Activated CD4-positive, alpha-beta T cell treated with anti-CD3 and anti-CD28 coated beads, Interleukin-2, amount 50 U/mL, for 24 hours (primary cell): ENCODE measurements at places on chromosomes 16 and 17.

DNA sequence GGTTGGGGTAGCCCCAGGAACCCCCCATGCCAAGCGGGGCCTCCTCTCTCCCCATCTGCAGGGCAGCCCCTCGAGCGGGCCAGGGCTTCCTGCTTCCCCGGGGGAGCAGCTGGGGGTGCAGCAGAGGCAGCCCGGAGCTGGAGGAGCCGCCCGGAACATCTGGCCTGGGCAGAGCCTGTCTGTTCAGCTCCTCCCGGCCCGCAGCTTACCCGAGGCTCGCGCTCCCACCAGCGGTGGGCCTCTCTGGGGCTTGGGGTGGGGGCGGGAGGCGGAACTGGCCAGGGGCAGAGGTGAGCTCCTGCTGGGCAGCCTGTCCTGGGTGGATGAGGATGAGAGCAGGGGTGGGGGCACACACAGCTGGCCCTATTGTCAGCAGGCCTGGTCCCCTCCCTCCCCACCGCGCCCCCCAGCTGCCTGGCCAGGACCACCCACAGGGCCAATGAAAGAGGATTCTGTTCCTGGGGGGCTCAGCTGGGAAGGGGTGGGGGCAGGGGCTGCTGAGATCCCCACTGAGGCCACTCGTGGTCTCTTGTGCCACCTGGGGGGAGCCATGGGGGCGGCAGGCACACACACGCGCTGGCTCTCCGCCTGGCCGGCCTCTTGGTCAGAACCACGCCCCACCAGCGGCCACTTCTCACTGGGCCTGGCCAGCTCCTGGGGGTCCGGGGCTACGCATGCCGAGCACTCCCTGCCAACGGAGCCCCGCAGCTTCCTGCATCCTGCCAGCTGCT lies 34.7 kb downstream of the BAHCC1 start:
- no peak for DNase-seq

DNA sequence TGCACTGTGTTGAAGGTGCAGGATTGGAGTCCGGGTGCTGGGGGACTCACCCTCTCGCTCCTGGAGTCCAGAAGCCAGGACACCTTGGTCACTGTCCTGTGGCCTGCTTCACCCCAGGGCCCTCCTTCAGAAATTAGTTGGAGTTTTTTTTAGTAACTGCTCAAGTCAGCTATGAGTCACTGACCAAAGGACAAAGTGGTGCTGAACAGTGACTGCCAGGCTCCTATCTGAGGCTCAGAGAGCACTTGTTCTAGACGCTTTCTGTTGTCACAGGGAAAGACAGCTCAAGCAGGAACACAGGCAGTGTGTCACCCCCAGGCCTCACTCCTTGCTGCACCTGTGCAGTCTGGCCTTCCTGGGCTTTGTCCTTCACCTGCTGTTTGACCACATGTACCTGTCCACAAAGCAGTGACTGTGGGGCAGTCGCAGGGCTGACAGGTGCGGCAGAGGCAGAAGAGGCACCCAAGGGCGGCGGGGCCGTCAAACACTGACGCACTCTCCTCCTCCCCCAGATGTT lies 4.1 kb upstream of the FAAP100 start:
- no peak for DNase-seq

GRCh38 chr16:30416624-30417528 lies 9.5 kb downstream of the ZNF771 start:
- no peak for DNase-seq

- DNase-seq = no peak
Observed at GRCh38 chr17:42294469-42295398, 6.4 kb downstream of the STAT5A start.

- peak; percentile 58 for DNase-seq
Observed at GRCh38 chr17:6473128-6473767, 29.0 kb downstream of the PIMREG start.

DNA sequence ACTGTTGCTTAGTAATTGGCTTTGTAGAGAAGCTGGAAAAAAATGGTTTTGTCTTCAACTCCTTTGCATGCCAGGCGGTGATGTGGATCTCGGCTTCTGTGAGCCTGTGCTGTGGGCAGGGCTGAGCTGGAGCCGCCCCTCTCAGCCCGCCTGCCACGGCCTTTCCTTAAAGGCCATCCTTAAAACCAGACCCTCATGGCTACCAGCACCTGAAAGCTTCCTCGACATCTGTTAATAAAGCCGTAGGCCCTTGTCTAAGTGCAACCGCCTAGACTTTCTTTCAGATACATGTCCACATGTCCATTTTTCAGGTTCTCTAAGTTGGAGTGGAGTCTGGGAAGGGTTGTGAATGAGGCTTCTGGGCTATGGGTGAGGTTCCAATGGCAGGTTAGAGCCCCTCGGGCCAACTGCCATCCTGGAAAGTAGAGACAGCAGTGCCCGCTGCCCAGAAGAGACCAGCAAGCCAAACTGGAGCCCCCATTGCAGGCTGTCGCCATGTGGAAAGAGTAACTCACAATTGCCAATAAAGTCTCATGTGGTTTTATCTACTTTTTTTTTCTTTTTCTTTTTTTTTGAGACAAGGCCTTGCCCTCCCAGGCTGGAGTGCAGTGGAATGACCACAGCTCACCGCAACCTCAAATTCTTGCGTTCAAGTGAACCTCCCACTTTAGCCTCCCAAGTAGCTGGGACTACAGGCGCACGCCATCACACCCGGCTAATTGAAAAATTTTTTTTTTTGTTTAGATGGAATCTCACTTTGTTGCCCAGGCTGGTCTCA lies 6.2 kb upstream of the TMEM235 start:
- DNase-seq = no peak

DNA sequence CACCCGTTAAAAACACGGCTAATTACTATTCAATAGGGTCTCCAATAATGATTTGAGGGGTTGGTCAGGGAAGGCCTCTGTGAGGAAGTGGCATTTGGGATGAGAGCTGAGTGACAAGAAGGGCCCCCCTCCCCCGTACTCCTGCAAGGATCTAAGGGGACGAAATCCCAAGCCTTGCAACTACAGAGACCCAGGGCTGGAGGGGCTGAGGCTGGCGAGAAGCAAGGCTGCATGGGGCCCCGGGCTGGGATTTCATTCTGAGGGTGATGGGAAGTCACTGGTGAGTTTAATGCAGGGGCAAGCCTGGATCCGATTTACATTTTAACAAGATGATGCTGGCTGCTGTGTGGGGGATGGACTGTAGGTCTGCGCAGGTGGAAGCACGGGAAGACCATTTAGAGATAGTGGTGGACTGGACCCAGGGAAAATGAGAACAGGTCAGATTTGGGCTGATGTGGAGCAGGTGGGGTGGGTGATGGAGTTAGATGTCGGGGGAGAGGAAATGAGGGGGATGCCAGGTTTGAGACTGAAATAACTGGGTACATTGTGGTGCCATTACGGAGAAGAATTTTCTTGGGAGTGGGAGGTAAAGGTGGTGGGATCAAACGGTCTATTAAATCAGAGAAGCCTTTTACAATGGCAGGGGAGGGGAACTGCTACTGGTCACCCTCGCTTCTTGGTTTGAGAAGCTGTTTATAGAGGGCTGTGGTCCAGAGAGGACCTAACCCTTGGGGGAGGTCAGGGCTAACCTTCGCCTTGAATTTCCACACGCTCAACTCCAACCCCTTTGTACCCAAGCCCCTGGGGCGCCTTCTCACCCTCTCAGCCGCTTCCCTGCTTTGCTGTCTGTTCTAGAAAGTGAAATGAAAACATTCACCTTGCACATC lies 932 bp upstream of the MYBBP1A start:
- no peak for DNase-seq

DNA sequence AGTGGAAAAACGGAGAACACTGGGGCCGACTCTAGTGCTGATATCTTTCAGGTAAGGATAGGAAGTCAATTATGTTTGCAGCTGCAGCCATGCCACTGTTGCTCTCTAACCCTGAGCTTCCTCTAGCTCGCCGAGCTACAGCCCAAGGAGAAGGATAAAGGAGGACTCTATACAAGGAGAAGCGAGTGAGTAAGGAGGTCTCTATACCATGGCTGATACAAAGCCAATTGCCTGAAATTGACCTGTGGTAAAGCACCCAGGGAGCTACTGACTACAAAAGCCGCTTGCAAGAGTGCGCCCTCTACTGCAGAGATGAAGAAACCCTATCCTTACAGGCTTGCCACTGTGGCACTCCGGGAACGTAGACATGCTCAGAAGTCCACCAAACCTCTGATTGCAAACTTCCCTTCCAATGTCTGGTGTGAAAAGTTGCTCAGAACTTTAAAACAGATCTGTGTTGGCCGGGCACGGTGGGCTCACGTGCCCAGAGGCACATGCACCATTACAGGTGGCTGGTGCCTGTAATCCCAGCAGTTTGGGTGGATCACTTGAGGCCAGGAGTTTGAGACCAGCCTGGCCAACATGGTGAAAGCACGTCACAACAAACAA lies 10.8 kb upstream of the SLC46A1 start:
- DNase-seq = peak; percentile 19

GRCh38 chr16:59463776-59464175 lies 729.7 kb upstream of the GOT2 start:
- no peak for DNase-seq

GRCh38 chr16:1613728-1614455 lies 1.7 kb downstream of the CRAMP1 start:
- no peak for DNase-seq

GRCh38 chr17:6556121-6557039 lies at the start of gene PITPNM3:
Gene PITPNM3 (minus strand): TSS chr17:6556555. CDS start chr17:6556406, 149 bp downstream.
- DNase-seq = no peak

GRCh38 chr17:48671697-48672171 lies 45.6 kb upstream of the HOXB9 start:
- peak; percentile 44 for DNase-seq

DNA sequence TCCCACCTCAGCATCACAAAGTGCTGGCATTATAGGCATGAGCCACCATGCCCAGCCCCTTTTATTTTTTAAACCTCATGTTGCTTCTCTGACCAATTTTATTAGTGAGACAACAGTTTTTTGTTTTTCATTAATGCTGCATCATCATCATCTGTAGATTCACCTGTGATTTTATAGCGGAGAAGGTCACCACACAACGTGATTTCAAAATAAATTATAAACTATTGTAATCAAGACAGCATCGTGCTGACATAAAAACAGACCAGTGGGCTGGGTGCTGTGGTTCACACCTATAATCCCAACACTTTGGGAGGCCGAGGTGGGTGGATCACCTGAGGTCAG lies 28.7 kb upstream of the METTL9 start:
- no peak for DNase-seq

- DNase-seq = no peak
Observed at GRCh38 chr17:74750327-74751069, 2.1 kb downstream of the NHERF1 start.

DNA sequence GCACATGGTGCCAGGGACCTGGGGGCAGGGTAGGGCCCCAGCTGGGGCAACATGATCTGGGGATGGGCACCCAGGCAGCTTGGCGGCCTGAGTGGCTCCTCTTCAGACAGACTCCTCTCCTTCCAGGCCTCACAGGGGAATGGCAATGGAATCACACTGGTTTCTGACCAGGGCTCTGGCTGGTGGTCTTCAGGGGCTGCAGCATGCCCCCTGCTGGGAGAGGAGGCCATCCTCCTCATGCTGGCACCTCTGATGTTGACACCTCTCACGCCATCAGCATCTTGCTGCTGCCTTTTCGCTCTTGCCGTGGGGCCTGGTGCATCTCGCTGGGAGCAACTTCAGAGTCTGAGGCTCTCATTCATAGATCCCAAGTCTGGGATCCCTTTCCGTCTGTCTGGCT lies 11.2 kb upstream of the GFOD2 start:
- no peak for DNase-seq

DNA sequence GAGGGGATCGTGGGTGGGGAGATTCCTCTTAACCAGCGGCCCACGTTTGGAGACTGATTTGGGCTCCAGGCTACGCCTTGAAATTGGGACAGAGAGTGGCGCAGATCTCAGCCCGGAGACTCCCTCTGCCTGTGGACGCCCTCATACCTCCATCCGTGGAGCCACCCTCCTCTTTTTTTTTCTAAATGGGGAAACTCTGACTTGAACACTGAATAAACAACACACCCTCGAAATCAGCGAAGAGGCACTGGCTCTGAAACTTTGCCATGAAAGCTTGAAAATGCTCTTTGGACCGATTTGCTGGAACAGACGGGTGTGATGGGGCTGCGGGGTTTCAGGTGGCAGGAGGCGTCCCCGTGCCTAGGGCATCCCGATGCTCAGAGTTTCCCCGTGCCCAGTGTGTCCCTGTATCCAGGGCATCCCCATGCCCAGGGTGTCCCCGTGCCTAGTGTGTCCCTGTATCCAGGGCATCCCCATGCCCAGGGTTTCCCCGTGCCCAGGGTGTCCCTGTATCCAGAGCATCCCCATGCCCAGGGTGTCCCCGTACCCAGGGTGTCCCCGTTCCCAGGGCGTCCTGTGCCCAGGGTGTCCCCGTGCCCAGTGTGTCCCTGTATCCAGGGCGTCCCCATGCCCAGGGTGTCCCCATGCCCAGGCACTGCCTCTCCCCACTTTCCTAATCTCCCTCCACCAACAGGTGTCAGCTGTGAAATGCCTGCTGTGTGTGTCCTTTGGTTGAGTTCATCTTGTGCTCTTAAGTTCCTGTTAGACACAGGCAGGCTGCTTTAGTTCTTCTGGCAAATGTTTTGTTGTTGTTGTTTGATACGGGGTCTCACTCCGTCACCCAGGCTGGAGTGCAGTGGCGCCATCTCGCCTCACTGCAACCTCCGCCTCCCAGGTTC lies 187.0 kb downstream of the SEC14L1 start:
- DNase-seq = no peak

DNA sequence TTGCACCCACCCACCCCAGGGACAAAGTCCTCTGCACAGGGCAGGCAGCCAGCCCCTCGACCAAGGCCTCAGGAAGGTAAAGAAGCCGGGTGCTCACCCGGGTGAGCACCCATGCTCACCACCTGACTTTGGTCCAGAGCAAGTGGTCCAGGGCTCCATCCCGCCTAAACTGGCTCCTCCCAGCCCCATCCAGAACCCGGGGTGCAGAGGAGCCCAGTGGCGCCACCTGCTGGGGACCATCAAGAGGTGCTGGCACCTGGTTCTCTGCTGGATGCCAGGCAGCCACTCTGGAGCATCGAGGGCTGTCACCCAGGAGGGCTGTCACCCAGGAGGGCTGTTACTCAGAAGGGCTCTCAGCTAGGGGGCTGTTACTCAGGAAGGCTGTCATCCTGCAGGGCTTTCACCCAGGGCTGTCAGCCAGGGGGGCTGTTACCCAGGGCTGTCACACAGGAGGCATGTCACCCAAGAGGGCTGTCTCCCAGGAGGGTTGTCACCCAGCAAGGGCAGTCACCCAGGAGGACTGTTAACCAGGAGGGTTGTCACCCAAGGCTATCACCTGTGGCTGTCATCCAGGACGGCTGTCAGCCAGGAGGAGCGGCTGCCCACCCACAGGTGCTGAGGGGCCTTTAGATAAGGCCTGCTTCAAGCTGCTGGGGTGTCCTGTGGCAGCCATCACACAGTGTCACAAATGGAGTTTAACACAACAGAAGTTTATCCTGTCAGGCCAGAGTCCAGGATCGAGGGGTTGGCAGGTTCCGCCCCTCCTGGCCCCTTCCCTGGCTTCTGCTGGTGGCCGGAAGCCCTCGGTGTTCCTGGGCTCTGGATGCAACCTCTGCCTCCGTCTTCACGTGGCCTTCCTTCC lies 98.5 kb downstream of the TNFRSF13B start:
- DNase-seq = no peak

DNA sequence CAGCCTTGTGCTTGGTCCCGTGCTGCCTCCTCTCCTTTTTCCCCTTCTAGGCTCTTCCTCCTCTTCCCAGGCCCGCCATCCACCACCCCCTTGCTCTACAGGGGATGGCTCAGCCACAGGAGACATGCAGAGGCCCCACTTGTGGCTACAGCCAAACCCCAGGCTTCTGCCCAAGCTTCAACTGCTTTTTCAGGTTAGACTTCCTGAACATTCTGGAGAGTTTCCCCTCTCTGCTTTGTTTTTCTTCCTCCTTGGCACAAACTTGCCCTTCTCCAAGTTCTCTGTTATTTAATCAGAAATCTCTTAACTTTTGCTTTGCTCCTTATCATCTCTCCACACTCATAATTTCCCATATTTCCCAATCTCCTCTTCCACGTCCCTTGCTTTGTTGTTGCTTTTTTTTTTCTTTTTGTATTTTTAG lies 18.3 kb upstream of the HAS3 start:
- DNase-seq = no peak

- DNase-seq = no peak
Observed at GRCh38 chr16:14241631-14242030, 170.5 kb downstream of the MRTFB start.
